Activated CD4-positive, alpha-beta T cell treated with anti-CD3 and anti-CD28 coated beads for 24 hours (primary cell): ENCODE measurements at places on chromosomes 4 and X.

DNA sequence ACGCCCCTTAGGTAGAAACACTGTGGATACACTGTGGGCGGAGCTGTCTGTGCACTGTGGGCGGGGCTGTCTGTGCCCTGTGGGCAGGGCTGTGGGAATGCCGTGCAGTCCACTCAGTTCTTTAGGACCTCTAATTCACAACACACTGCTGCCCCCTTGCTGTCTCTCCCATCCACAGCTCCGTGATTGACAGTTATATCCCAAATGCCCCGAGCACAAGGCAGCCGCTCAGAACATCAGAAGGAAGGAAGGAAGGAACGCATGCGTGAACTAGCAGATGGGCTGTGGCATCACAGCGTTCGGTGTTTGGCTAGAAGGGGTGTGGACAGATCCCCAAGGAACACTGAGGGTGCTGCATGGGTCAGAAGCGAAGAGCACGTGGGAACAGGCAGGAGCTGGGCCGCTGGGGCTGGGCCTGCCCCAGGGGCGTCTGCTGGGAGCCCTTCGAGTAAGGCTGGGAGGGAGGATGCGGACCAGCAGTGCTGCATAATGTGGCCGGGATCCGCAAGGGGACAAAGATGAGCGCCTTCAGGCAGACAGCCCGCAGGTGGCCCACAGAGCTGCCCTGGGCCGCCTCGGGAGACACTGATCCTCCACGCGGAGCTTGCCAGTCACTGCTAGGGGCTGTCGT, 29.8 kb downstream of the ACOX3 start:
- DNase-seq: no peak

DNA sequence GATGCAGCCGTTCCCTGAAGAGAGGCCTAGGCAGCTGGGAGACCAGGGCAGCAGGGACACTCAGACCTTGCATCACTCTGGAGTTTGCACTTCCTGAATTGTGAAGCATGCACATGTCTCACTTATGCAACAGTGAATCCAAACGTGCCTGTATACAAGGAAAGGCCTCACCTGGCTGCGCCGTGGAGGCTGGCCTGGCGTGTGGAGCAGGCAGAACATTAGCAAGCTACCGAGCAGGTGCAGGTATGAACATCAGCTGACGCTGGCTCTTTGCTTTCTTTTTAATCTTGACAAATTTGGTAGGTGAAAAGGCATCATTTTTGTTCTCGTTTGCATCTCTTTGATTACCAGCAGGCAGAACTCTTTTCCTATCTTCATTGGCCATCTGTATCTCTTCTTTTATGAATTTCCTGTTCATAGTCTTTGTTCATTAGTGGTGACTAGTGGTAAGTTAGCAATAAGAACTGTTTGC, 37.1 kb upstream of the IRAK1 start:
- no peak for DNase-seq

DNA sequence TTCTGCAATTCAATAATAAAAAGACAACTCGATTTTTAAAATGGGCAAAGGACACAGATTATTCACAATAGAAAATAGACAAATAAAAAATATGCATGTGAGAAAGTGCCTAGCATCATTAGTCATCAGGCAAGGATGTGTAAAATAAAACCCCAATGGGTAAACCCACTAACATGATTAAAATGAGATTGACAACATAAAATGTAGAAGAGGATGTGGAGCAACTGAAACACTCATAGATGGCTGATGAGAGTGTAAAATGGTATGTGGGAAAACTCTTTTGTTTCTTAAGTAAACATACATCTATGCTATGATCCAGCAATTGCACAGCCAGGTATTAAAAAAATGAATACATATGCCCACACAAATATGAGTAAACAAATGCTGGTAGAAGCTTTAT, 177.6 kb downstream of the IQCM start:
- DNase-seq: no peak

DNA sequence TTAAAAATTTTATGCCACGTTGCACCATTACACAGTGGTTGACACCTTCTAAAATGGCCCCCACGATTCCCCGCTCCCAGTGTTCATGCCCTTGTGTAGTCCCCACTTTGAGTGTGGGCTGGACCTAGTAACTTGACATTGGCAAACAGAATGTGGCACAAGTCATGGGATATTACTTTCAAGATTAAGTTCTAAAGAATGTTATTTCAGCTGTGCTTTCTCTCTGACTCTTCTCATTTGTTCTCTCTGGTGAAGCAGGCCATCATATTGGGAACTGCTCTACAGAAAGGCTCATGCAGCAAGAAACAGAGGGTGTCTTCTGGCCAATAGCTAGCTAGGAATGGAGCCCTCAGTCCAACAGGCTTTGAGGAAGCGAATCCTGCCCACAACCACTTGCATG, 67.1 kb downstream of the ATXN3L start:
- no peak for DNase-seq

DNA sequence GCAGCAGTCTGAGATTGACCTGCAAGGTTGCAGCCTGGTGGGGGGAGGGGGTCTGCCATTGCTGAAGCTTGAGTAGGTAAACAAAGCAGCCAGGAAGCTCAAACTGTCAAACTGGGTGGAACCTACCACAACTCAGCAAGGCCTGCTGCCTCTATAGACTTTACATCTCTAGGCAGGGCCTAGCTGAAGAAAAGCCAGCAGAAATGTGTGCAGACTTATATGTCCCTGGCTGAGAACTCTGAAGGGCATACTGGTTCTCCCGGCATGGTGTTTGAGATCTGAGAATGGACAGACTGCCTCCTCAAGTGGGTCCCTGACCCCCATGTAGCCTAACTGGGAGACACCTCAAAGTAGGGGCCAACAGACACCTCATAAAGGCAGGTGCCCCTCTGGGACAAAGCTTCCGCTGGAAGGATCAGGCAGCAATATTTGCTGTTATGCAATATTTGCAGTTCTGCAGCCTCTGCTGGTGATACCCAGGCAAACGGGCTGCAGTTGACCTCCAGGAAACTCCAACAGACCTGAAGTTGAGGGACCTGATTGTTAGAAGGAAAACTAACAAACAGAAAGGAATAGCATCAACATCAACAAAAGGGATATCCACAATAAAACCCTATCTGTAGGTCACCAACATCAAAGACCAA, 167.6 kb downstream of the GC start:
- DNase-seq: no peak
